ENCODE measurements at places on chromosomes 12 and 14.

DNA sequence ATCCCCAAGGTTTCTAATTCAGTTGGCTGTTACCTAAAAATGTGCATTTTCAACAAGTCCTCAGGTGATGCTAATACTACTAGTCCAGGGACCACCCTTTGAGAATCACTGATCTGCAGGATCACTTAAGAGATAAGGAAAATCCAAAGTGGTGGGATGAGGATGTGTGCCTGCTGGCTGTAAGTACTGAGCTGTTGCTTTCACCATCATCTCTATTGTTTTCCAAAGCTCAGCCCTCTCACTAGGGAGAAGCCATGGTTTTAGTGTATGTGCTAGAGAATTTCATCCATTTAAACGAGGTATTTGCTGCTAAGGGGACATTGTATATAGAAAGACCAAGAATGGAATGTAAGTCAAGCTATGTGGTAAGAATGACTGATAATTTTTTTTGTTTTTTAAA is 202.3 kb downstream of the KIF21A start:
- no peak for DNase-seq

GRCh38 chr12:94575645-94576403 is 74.5 kb downstream of the TMCC3 start:
- peak; percentile 9 for DNase-seq

DNA sequence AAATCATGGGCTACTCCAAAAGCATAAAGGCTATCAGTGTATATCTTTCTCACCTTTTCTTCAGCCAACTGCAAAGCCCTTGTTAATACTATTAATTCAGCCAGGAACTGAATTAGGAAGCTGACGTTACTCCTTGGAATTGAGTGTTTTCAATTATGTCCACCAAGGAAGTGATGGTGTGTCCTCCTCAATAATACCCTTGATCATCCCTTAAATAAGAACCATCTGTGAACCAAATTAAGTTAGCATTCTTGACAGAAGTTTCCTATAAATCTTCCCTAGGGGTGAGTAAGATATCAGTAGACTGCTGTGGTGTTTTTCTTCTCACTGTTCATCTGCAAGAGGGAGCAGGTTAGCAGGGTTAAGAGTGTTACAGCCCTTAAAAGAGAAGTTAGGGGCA is 252.3 kb upstream of the AVPR1A start:
- DNase-seq: no peak

- no peak for DNase-seq
Observed at GRCh38 chr14:63855281-63855680, 2.5 kb downstream of the SYNE2 start.

- DNase-seq: no peak
Observed at GRCh38 chr14:21796916-21797315, 123.3 kb upstream of the OR4E1 start.

Data from WERI-Rb-1 (cell line).